Smooth muscle cell of trachea (primary cell): ENCODE measurements at places on chromosomes 12 and 14. TPM values are rescaled to one million over a fixed set of nuclear protein-coding genes. Genes with fewer than 3 reads are reported as not detected.

Gene OTOGL
- under 0.01 and 0.29 TPM in 2 replicates for total RNA-seq

Gene NPFF
- not detected in 2 replicates for total RNA-seq

Gene CLEC9A
- not detected in 2 replicates for total RNA-seq

Gene TMEM117
- 9.3 and 10.0 TPM in 2 replicates for total RNA-seq

Gene NEUROD4
- not detected in 2 replicates for total RNA-seq

Gene DPPA3
- not detected in 2 replicates for total RNA-seq

Gene RNASE7
- 0.17 TPM in 1 of 2 replicates, not detected in the other for total RNA-seq

Gene GALNT16
- total RNA-seq = 1.9 and 4.6 TPM in 2 replicates

Gene CBLN3
- total RNA-seq = 4.1 and 11.4 TPM in 2 replicates

Gene CFAP54
- 2.8 and 3.1 TPM in 2 replicates for total RNA-seq

Gene SPIC
- not detected in 2 replicates for total RNA-seq

Gene KLRC2
- total RNA-seq = not detected in 2 replicates

Gene SLC8A3
- under 0.01 and 0.33 TPM in 2 replicates for total RNA-seq

Gene PRPH
- total RNA-seq = 0.66 and 2.6 TPM in 2 replicates

Gene TOX4
- 33.7 and 47.6 TPM in 2 replicates for total RNA-seq

Gene C14orf39
- total RNA-seq = 0.33 and 0.44 TPM in 2 replicates

Gene PLXNC1
- total RNA-seq = 6.8 and 27.5 TPM in 2 replicates

Gene MEG3
- total RNA-seq = 164 and 360 TPM in 2 replicates

Gene TCL1B
- total RNA-seq = not detected in 2 replicates

Gene C12orf54
- total RNA-seq = not detected in 2 replicates

Gene ITGA7
- 55.0 and 68.8 TPM in 2 replicates for total RNA-seq

Gene DGKA
- total RNA-seq = 68.6 and 74.2 TPM in 2 replicates

Gene GPRC5D
- total RNA-seq = 0.15 TPM in 1 of 2 replicates, not detected in the other

Gene NTN4
- total RNA-seq = 11.1 and 60.5 TPM in 2 replicates

Gene COX8C
- not detected in 2 replicates for total RNA-seq

Gene IRAK3
- total RNA-seq = 10.8 and 12.5 TPM in 2 replicates

Gene SCARB1
- 9.7 and 10.4 TPM in 2 replicates for total RNA-seq

Gene SLCO1A2
- total RNA-seq = not detected in 2 replicates

Gene ASB2
- 0.50 and 1.2 TPM in 2 replicates for total RNA-seq

Gene CMKLR1
- 0.33 TPM in 1 of 2 replicates, not detected in the other for total RNA-seq

Gene FICD
- total RNA-seq = 5.4 and 7.9 TPM in 2 replicates

Gene DNAI7
- 0.17 and 0.29 TPM in 2 replicates for total RNA-seq

Gene NGB
- total RNA-seq = not detected in 2 replicates

Gene CLEC1B
- not detected in 2 replicates for total RNA-seq

Gene CYP46A1
- 0.29 and 0.99 TPM in 2 replicates for total RNA-seq

Gene PRB4
- total RNA-seq = not detected in 2 replicates

Gene MSI1
- total RNA-seq = not detected in 2 replicates

Gene GPRC5A
- total RNA-seq = 3.1 and 10.3 TPM in 2 replicates

Gene AQP5
- not detected in 2 replicates for total RNA-seq
